ENCODE measurements at places on chromosomes 13 and 19.

- no peak for DNase-seq
These were observed 57.6 kb upstream of the ZNF507 start for GRCh38 chr19:32287811-32288227.

DNA sequence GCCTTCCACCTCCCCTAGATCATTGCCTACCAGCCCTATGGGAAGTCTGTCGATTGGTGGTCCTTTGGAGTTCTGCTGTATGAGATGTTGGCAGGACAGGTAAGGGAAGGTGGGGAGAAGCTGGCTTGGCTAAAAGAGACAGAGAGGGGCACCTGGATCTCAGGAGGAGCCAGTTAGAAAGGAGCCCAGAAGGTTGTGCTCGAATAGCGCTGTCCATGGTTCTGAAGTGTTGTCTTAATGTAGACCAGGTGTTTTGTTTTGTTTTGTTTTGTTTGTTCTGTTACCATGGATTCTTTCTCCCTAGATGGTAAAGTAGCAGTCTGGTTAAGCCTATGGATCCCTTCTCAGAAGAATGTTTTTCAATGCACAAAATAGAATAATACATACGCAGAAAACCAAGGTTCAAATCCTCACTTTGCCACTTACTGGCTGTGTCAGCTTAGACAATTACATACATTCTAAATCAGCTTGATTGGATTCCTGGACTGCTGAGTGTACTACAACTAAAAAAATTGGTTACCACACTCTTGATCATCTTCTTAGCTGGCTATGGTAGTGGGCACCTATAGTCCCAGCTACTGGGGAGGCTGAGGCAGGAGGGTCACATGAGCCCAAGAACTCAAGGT is 5.9 kb upstream of the CACNG7 start:
- DNase-seq: no peak

DNA sequence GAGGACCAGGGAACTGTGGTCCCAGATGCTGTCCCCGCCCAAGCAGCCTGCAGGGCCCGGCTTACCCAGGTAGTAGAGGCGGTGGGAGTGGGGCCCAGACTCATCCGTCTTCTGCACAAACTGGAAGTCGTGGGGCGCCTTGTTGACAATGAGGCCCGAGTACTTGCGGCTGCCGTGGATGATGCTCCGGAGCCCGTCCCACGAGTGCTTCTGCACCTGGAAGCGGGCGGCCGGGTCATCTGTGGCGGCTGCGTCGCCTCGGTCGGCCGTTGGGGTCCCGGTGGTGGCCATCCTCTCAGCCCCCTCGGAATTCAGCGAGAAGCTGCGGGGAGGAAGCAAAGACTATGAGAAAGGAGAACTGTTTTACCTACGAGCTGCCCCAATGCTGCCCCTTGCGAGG is 9.6 kb downstream of the DPP9 start:
- DNase-seq: no peak

DNA sequence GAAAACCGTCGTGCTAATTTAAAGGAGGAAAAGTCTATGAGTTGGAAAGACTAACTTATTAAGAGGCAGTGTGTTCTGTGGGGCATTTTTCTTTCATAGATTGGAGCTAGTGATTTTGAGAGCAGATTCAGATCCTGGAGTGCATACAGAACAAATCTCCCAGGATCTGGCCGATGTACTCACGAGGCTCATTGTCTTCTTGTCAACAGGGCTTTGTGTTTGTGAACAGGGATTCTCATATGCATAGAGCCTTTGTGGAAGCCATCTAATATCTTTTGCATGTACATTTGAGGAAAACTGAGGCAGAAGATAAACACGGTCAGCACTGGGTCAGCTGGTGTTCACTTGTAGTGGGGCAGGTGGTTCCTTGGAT is 482.9 kb upstream of the TSHZ3 start:
- DNase-seq: no peak

DNA sequence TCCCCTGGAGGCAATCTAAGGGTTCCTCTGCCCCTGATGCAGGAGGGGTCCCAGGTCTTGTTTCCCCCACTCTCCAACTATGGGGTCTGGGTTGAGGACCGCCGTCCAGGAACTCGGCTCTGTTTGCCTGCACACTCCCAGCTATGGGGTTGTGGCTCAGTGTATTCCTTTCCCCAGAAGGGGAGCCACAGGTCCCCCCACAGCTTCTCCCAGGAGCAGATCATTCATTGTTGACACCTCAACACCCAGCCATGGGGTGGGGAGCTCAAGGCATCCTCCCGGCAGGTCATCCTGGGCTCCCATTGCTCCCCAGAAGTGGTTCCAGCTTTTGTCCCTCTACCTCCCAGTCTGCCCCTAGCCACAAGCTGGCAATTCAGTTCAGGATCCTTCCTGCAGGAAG is 975 bp downstream of the ZNF358 start:
- DNase-seq: no peak

DNA sequence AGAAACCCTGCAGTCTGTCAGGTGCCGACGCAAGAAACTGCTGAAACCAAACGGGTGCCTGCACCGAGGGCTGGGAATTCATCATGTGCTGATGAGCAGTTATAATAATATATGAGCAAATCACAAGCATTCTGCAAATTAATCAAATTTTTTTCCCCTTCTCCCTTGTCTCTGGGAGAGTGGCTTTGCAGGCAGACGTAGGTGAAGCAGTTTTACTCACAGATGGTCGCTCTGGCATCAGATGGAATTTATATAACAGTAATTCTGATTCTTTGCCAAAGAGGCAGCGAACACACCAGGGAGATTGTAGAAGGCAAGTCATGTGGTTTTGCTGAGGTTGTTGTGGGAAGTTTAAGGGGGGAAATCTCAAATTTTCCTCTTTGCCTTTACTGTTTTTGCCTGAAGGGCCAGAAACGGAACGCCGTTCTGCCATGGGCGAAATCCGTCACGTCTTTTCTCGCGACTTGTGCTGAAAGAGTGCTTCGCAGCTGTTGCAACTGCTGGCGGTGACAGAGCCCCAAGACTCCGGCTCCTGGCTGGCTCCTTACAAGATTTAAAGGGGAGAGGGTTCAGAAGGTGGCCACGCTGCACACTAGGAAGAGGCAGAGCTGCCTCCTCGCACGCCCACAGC is 320.1 kb downstream of the ZNF536 start:
- no peak for DNase-seq

GRCh38 chr19:49801966-49802661 is 11.0 kb downstream of the FUZ start:
- no peak for DNase-seq
